Hepatocyte (in vitro differentiated cells): ENCODE measurements at places on chromosomes 4 and X.
A peak's percentile ranks its signal among the peaks of the same experiment; 100 is the strongest.

DNA sequence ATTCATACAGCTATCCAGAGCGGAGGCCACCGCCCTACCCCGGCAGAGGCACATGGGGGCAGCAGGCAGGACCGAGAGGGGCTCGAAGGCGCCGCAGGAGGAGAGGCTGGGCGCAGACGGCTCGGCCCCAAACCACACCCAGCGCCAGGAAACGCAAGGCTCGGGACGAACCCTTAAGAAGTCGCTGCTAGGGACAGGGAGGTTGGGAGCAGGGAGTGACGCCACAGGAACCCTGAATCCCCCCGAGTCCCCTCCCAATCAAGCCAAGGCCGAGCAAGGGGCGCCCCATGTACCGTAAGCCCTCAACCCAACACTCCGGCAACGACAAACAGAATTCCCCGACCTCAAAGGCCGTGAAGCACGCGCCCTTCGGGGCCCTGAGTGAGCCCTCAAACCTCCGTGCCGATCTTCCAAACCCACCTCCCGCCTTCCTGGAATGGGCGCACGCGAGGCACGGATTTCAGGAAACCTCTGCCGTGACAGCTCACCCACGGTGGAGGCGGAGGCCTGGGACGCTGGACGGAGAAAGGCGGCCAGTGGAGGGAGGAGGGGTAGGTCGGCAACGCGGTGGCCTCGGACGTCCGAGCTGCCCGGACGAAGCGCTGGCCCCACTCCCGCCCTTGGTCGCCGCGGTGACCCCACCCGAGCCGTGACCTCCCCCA lies 1.8 kb downstream of the ZFYVE28 start:
- H3K36me3 ChIP-seq = no peaks in the 10 kb centered on the region
- no peak overlapping the region for H3K4me3 ChIP-seq
- peaks cover 35% of the 10 kb centered on the region for H3K4me1 ChIP-seq

- H3K4me3 ChIP-seq = no peak overlapping the region
- H3K27ac ChIP-seq = no peak overlapping the region
- DNase-seq = no peak
- H3K27me3 ChIP-seq = no peaks in the 10 kb centered on the region
These were observed 28.0 kb upstream of the ATP6AP2 start for GRCh38 chrX:40552768-40553167.

DNA sequence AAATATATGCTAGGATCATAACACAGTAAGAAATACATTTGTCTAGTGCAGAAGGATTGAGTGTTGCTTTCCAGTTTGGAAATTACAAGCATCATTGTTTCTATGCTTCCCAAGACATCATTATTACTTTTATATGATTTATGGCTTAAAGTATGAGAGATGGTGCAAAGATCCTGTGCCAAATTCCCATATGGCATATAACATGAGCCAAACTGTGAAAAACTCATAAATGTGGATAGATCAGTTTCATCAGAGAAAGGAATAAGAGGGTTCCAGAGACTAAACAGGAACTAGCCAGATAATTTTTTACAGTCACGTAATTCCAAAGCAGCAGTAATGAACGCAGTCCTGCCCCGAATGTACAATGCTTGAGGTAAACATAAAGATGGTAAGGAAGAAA lies 126.3 kb downstream of the PRDM5 start:
- DNase-seq = no peak
- H3K27ac ChIP-seq = peak overlapping the region; percentile 26
- H3K4me1 ChIP-seq = no peaks in the 10 kb centered on the region
- H3K4me3 ChIP-seq = no peak overlapping the region
- no peaks in the 10 kb centered on the region for H3K36me3 ChIP-seq

DNA sequence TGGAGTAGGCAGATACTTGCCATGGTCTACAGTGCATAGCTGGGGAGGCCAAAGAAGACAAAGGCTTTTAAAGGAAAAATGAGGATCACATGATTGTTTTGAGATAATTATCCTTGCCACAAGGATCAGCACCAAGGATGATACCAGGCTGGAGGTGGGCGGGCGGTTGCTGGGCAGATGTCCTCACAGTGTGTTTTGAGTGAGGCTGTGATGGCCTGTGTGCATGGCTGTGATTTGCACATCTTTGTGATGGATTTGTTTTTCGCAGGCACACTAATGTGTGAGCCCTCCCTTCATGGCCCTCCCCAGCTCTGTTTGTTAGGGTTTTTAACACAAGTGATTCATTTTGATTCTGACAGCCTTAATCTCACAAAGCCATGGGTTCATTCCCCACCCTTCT lies 46.8 kb downstream of the RGS12 start:
- no peak overlapping the region for H3K4me3 ChIP-seq
- H3K27me3 ChIP-seq = no peaks in the 10 kb centered on the region
- H3K27ac ChIP-seq = no peak overlapping the region
- peaks cover 12% of the 10 kb centered on the region for H3K4me1 ChIP-seq
- DNase-seq = no peak

- no peaks in the 10 kb centered on the region for H3K27me3 ChIP-seq
- DNase-seq = peak; percentile 12
- no peak overlapping the region for H3K27ac ChIP-seq
- H3K4me3 ChIP-seq = no peak overlapping the region
- H3K36me3 ChIP-seq = no peaks in the 10 kb centered on the region
- no peaks in the 10 kb centered on the region for H3K4me1 ChIP-seq
These were observed 60.2 kb downstream of the KCNIP4 start for GRCh38 chr4:21888195-21888976.

- no peak for DNase-seq
- H3K27me3 ChIP-seq = no peaks in the 10 kb centered on the region
- H3K4me1 ChIP-seq = no peaks in the 10 kb centered on the region
- H3K27ac ChIP-seq = no peak overlapping the region
- no peaks in the 10 kb centered on the region for H3K36me3 ChIP-seq
These were observed 12.8 kb downstream of the APLN start for GRCh38 chrX:129641941-129642340.

- H3K4me3 ChIP-seq = no peak overlapping the region
- no peak for DNase-seq
- no peaks in the 10 kb centered on the region for H3K27me3 ChIP-seq
- H3K4me1 ChIP-seq = no peaks in the 10 kb centered on the region
- H3K36me3 ChIP-seq = no peaks in the 10 kb centered on the region
- no peak overlapping the region for H3K27ac ChIP-seq
These were observed 39.7 kb upstream of the OGT start for GRCh38 chrX:71493111-71493613.

GRCh38 chrX:65697915-65698796 lies 30.7 kb downstream of the MSN start:
- H3K36me3 ChIP-seq = no peaks in the 10 kb centered on the region
- peak overlapping the region; percentile 43 for H3K27ac ChIP-seq
- no peaks in the 10 kb centered on the region for H3K4me1 ChIP-seq
- DNase-seq = no peak
- no peaks in the 10 kb centered on the region for H3K27me3 ChIP-seq

DNA sequence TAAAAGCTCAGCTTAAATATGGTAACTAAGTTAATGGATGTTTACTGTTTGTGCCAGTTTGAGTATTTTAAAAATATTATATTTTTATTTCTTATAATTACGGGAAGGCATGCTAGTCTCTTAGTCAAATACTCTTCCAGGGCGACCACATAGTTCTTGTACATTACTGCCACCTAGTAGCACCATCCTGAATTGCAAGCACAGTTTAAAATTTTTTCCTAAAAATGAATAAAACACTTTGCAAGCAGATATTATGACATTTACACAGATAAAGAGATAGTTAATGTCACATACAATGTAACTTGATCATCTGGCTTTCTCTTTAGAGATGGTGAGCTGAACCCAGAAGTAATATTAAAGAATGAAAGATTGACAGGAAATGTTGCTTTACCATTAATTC lies 11.5 kb downstream of the NDP start:
- no peak overlapping the region for H3K4me3 ChIP-seq
- H3K27ac ChIP-seq = no peak overlapping the region
- H3K36me3 ChIP-seq = no peaks in the 10 kb centered on the region
- no peaks in the 10 kb centered on the region for H3K27me3 ChIP-seq

GRCh38 chr4:187362937-187363857 lies 632.4 kb upstream of the ZFP42 start:
- H3K4me1 ChIP-seq = no peaks in the 10 kb centered on the region
- no peak overlapping the region for H3K4me3 ChIP-seq

- H3K27me3 ChIP-seq = no peaks in the 10 kb centered on the region
- H3K36me3 ChIP-seq = no peaks in the 10 kb centered on the region
- H3K27ac ChIP-seq = peak overlapping the region; percentile 73
- H3K4me3 ChIP-seq = no peak overlapping the region
These were observed 49.3 kb downstream of the KDR start for GRCh38 chr4:55075823-55076716.

DNA sequence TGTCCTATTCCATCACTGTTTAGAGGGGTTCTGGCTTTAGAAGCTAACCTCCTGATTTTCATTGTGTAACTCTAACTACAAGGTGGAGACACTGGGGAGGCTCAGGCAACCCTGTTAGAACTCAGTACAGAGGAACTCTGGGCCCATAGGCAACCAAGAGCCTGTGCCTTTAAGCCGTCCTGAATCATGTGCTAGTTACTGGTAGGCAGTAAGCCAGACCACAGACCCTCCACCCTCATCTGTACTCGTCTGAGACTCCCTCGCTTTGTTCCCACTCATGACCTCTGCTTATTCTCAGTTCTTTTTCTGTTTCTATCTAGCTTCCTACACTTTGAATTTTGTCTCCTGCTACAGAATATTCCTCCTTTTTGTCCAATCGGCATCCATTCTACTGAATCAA lies 31.4 kb downstream of the TBC1D1 start:
- DNase-seq = no peak
- no peaks in the 10 kb centered on the region for H3K27me3 ChIP-seq
- no peak overlapping the region for H3K27ac ChIP-seq
- no peaks in the 10 kb centered on the region for H3K36me3 ChIP-seq

GRCh38 chrX:7154041-7154597 lies 6.2 kb upstream of the PUDP start:
- no peaks in the 10 kb centered on the region for H3K4me1 ChIP-seq
- no peak overlapping the region for H3K4me3 ChIP-seq
- DNase-seq = no peak
- no peak overlapping the region for H3K27ac ChIP-seq

- H3K27me3 ChIP-seq = no peaks in the 10 kb centered on the region
- no peaks in the 10 kb centered on the region for H3K4me1 ChIP-seq
- no peak for DNase-seq
- no peaks in the 10 kb centered on the region for H3K36me3 ChIP-seq
- H3K27ac ChIP-seq = peak overlapping the region; percentile 45
- H3K4me3 ChIP-seq = no peak overlapping the region
These were observed 152.0 kb upstream of the FTHL17 start for GRCh38 chrX:31223817-31224216.

DNA sequence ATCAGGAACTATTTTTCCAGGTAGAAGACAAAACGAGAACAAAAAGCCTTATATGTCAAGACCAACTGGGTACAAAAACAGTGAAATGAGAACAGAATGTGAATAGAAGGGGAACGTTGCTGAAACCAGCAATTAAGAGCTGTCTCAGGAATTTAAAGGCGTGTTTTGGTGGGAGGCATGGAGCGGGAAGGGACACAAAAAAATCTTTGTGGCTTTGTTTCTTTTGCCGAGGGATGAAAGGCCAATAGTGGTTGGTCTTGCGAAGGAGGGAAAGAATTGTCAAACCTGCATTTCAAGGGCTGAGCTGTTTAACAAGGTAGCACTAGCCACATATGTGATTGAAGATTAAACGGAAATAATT lies 103.8 kb downstream of the USP46 start:
- no peaks in the 10 kb centered on the region for H3K36me3 ChIP-seq
- H3K4me3 ChIP-seq = no peak overlapping the region
- no peak overlapping the region for H3K27ac ChIP-seq
- no peaks in the 10 kb centered on the region for H3K4me1 ChIP-seq
- DNase-seq = no peak

DNA sequence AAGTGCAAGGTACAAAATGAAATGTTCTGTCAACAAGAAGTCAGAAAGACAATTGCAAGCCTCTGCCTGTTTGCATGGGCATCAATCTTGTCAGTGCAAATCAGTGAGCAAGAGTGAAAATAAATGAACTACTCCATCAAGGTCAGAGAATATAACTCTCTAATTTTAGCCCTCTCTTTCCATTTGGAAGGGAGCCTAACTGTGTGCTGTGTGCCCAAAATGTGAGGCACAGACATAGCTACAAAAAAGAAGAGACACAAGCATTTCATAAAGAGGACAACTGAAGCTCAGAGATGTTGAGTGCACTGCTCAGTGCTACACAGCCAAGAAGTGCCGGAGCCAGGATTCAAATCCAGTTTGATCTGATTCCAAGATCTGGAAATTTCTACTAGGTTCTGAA lies 114.3 kb downstream of the SLC2A9 start:
- no peaks in the 10 kb centered on the region for H3K36me3 ChIP-seq
- no peak for DNase-seq
- no peaks in the 10 kb centered on the region for H3K4me1 ChIP-seq
- H3K4me3 ChIP-seq = no peak overlapping the region
- no peaks in the 10 kb centered on the region for H3K27me3 ChIP-seq

- H3K27me3 ChIP-seq = no peaks in the 10 kb centered on the region
- DNase-seq = no peak
- H3K27ac ChIP-seq = no peak overlapping the region
- H3K4me3 ChIP-seq = no peak overlapping the region
- no peaks in the 10 kb centered on the region for H3K36me3 ChIP-seq
- H3K4me1 ChIP-seq = no peaks in the 10 kb centered on the region
These were observed 12.7 kb upstream of the THOC2 start for GRCh38 chrX:123745511-123745910.

DNA sequence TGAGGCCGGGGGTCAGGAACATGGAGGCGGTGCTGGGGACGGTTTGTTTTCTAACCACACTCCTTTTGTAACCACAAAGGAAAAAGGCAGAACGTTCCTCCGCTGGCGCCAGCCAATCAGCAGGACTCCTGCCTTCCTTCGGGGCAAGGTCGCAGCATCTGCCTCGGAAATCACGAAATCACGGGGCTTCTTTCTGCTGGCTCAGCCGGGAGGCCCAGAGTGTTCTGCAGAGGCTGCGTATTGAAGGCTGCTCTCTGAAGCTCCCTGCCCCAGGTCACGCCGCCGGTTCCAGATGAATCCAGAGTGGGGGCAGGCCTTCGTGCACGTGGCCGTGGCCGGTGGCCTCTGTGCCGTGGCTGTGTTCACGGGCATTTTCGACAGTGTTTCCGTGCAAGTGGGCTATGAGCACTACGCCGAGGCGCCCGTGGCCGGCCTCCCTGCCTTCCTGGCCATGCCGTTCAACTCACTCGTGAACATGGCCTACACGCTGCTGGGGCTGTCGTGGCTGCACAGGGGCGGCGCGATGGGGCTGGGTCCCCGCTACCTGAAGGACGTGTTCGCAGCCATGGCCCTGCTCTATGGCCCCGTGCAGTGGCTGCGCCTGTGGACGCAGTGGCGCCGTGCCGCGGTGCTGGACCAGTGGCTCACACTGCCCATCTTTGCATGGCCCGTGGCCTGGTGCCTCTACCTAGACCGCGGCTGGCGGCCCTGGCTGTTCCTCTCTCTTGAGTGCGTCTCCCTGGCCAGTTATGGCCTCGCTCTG lies 9.4 kb downstream of the TMEM187 start:
- H3K27ac ChIP-seq = no peak overlapping the region
- H3K4me3 ChIP-seq = no peak overlapping the region
- H3K36me3 ChIP-seq = no peaks in the 10 kb centered on the region
- no peaks in the 10 kb centered on the region for H3K4me1 ChIP-seq
- H3K27me3 ChIP-seq = no peaks in the 10 kb centered on the region

- H3K27ac ChIP-seq = no peak overlapping the region
- no peak for DNase-seq
- H3K4me1 ChIP-seq = peaks cover 4% of the 10 kb centered on the region
- no peaks in the 10 kb centered on the region for H3K27me3 ChIP-seq
These were observed 73.9 kb downstream of the LUZP4 start for GRCh38 chrX:115363372-115363771.
